ENCODE measurements at places on chromosomes 2 and 18. TPM values are rescaled to one million over a fixed set of nuclear protein-coding genes. Genes with fewer than 3 reads are reported as not detected.

DNA sequence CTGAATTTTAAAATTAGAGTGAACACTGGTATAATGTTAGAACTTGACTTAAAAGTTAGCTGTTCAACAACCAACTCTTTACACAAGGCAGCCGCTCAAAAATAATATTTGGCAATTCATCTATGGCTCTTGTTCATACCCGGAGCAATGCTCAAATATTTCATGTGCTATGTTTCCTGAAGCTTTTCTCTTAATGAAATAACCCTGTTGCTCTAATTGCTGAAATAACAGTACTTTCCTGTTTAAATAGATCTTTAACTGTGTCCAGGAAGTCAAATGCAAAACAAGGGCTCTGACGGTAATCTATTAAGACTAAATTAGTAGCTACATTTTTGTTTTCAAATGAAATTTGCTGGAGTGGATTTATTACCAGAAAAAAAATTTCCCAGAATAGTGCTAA, 33.7 kb downstream of the RFTN2 start:
- no peak for DNase-seq

DNA sequence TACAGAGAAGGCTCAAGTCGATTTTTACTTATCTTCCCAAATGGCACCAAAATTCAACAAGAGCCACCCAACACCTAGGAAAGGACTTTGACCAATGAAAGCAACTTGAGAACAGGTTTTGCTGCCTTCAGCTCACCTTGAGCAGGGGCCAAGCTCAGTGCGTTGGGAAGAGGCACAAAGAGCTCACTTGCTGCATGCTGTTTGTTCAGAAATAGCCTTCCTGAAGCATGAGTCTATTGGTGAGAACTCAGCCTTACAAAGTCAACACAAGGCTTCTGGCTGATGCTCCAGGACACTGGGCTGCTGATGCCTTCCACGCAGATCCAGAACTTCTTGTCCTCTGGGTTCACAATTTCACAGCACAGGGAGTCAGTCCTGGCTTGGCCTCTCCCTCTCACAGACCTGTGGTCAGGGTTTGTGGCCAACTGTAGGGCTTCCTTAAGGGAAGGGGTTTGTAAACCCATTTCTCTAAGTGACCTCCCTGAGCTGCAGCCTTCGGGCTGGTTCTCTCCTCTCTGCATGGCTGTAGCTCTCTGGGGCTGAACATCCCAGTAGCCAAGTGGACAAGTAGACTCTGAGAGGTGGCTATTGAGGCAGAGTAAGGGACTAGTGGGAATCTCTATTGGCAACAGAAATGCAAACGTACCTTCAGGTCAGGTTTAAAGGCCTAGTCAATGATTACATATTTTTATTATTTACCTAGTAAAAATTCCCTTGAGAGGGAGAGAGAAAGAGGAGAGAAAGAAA, 124.7 kb upstream of the GATA6 start:
- DNase-seq, result no peak

GRCh38 chr2:84029903-84030575, 429.0 kb downstream of the SUCLG1 start:
- DNase-seq, result no peak

- no peak for DNase-seq
Observed at GRCh38 chr18:76564117-76564516, 69.1 kb upstream of the ZNF516 start.

Gene TCF7L1
- total RNA-seq, result 0.71 TPM
